Stimulated activated memory B cell treated with anti-CD40 and anti-IgM and Interleukin-4, amounts not matched to agents 10 μg/mL and 1 μg/mL and 100 μg/mL, for 72 hours (primary cell): ENCODE measurements at places on chromosomes 4 and X.
A peak's percentile ranks its signal among the peaks of the same experiment; 100 is the strongest.

- ATAC-seq, result no peak
Observed at GRCh38 chr4:39497909-39498726, 29.1 kb downstream of the UGDH start.

GRCh38 chr4:150259861-150260567 is 181.8 kb downstream of the DCLK2 start:
- ATAC-seq, result no peak

DNA sequence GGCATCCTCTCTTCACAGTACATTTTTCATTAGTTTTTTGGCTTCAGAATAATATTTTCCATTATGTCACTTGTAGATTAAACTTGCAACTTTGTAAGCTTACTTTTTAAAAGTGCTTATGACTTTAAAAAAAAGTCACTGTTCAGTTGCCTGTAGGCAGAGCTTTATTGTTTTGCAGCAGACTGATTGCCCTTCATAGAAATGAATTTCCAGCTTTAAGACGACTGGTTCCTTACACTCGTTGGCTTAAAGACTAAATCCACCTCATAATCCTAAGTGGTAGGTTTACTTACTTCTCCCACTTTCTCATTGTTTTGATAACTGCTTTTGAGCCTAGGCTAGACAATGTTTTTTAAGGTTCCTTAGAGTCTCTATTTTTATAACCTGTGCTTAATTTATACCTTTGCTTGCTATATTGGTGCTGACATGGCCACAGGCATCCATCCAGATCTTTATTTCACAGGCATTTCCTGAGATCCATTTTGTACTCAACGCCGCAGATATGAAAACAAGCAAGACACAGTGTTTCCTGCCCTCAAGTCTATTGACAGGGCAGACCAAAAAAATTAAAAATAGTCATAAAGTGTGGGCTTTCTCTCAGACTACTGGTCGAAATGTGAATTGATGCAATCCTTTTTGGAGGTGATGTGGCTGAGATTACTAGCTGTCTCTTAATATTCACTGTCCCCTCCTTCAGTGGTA is 12.6 kb upstream of the IL13RA2 start:
- no peak for ATAC-seq

DNA sequence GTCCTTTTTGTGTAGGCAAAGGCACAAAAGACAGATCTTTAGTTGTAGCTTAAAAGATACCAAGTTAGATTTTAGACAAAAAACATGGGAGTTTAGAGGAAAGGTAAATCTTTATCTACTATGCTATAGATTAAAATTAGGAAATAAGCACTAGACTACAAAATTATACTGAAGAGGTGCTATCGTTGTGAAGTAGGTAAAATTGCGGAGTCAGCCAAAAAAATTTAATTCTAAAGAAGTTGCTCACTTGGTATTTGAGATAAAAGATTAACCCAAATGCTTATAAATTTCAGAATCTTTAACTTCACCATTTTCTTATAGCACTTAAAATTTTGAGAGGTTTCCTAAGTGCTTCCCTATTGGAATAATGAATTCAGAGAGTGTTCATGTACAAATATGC is 604.1 kb downstream of the GRXCR1 start:
- ATAC-seq, result no peak

- ATAC-seq, result no peak
Observed at GRCh38 chr4:8840006-8840793, 31.4 kb downstream of the HMX1 start.

DNA sequence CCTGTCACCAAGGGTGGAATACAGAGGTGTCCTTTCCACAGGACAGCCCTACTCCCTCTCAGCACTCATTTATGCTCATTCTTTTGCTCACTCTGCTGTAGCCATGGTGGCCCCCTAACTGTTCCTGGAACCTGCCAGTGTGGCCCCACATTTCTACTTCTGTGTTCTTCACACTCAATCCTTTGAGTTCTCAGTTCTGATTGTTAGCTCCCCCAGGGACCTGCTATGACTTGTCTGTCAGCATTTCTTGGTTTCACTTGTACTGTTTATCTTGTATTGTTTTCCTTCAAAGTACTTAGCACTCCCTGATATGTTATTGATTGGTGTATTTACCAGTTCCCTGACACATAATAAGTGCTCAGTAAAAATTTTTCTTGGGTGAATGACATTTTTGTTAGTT is 14.9 kb downstream of the VBP1 start:
- peak; percentile 75 for ATAC-seq

DNA sequence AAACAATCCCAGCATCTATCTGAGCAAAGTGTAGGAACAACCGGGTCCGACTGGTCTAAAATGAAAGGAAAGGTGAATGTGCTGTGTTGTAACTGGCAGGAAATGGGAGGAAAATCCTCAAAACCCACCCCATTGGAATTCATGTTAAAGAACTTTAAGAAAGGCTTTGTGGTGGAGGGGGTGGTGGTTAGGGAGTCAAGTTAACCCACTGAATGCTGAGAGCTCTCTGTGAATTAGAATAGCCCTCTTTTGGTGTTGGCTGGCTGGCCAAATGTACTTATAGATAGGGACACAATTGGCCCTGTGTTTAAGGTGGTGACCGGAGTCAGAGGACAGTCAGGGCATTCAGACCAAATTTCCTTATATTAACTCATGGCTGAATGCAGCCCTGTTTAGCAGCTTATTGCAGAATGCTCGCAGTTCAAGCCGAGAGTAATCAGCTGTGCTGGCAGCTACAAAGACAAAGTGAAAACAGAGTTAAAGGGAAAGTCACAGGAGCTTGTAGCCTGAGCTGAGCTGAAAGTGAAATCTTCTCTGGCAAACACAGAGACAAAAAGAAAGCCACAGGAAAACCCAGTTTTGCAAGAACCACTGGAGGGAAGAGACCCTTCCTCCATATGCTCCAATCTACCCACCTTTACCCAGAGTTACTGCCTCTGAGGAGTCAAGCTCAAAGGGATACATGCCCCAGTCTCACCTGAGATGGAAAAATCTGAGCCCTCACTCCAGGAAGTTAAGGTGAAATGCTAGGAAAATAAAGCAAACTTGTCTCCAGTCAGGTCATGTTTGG is 38.5 kb upstream of the UGT2B7 start:
- ATAC-seq, result no peak

- ATAC-seq, result peak; percentile 45
Observed at GRCh38 chr4:52659722-52660261, 691 bp upstream of the USP46 start.

- ATAC-seq, result no peak
Observed at GRCh38 chr4:150316332-150317205, 238.3 kb downstream of the DCLK2 start.

DNA sequence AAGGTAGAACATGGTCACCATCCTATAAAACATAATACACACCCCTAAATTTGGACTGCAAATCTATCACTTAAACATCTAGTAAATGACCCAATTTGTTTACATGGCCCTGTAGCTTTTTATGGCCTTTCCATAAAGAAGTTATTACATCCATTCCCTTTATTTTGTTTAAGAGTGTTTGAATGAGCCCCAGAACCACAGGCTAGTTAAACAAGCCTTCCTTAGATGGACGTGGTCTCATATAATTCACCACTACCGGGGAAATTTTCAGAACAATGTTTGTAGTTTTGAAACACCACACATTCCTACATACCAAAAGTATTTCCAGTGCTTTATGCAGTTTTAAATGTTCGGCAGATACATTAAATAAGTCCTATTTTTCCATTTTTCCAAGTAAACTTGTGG is 12.3 kb downstream of the PDGFC start:
- ATAC-seq, result no peak

DNA sequence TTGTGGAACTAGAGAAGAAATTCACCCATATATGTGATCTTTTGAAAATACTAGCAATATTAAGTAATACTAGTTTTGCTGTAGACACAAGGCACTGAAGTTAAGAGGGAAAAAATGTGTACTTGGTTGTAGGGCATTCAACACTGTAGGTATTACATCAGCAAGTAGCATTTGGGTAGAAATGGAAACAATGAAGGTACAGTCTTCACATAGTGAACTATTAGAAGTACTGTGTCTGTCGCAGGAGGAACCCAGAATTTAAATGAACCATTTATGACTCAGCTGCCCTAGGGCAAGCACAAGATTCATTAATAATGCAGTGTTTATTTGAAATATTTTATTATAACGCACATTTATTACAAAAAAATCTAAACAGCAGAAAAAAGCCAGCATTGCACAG is 572.7 kb upstream of the TENM3 start:
- ATAC-seq, result no peak

DNA sequence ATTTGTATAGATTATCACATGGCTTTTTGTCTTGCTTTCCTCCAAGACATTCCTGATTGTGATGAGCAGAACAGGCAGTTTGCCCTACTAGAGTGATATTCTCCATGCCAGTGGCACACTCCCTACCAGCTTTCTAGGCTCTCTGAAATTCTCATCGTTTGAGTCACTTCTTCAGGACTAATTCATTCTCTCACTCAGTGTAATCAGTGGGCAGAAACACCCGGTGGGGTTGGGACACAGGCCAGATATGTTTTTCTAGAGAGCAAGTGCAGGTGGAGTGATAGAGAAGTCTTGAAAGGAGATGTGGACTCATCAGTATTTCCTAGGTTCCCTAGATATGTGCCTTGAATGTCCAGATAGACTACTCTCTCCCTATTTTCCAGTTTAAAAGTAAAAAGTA is 13.1 kb downstream of the RAB33A start:
- ATAC-seq, result no peak

DNA sequence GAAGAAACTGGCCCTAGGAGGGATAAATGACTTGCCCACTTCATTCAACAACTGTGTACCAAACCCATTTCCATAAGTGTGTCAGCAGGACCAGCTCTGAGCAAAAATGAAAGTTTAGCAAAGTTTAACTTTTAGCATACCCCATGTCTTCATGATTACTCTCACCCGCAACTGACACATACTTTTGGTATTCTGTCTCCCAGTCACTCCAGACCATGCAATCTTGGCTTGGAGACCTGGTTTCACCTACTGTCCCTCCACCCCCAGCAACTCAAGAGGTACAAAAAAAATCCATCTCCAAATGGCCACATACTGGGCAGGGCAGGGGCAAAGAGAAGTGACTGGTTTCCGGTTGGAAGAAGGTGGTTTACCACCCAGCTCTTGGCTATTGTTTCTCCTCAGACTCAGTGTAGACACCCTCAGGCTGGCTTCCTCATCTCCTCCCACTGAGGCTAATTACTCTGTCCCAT is 79.8 kb downstream of the RLIM start:
- ATAC-seq, result peak; percentile 34

- no peak for ATAC-seq
Observed at GRCh38 chr4:15254236-15254880, 173.5 kb upstream of the C1QTNF7 start.

DNA sequence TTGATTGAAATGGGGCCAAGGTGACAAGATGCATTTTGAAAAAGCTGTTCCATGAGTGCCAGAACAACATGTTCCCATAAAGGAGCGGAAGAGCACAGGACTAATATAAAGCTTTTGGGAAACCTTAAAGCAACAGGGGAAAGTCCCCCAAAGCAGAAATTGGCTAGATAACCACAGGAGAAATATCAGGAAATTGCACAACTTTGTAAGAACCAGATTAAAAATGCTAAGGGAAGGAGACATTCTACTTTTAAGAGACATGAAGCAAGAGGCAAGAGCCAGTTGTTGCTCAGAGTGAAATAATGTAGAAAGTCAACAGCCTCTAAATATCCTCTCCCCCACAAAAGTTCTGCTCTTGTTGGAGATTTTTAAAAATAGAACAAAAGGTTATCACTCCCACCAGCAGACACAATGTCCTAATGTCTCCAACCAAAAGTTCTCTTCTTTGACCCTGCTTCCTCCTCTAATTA is 85.2 kb upstream of the LNX1 start:
- no peak for ATAC-seq

- no peak for ATAC-seq
Observed at GRCh38 chr4:7291372-7292114, 99.2 kb downstream of the SORCS2 start.

DNA sequence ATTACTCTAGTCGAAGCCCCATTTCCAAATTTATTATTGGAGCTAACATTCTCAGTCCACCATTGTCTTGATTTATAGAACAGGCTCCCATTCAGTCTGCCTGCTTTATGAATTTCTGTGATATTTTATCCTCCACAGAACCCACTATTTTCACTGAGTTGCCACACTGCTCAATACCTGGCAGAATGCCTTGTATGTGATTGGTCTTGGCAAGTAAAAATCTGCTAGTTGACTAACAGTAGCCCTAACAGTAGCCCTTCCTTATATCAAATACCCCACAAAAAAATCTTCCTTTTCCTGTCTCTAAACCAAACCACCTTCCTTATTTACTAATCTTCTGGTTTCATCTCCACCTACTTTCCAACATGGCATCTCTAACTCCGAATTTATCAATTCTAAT is 82.6 kb downstream of the CHM start:
- no peak for ATAC-seq

DNA sequence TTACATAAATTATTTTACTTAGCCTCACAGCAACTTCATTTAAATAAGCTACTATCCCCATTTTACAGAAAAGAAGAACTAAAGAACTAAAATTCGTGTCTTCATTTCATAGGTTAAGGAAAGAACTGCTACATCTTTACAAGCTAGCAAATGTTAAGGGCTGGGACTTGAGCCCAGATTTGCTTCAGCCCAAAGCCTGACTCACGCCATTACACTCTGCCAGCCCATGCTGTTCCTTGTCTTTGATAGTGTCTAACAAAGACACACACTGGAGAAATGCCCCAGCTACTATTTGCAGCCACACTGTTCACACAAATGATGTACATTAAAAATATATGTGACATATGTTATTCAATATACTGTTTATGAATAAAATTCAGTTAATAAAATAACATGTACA is 29.0 kb upstream of the ERVMER34-1 start:
- no peak for ATAC-seq

DNA sequence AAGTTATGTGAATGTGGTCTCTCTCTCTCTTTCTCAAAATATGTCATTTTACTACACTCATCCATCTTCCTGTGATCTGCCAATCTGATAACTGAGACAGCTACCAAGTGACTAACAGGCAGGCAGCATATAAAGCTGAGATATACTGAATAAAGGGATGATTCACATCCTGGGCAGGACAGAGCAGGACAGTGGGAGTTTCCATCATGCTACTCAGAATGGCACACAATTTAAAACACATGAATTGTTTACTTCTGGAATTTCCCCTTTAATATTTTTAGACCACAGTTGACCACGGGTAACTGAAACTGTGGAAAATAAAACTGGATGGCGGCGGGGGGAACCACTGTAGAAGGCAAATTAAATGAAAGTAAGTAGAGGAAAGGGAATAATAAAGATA is 58.6 kb upstream of the DCTD start:
- peak; percentile 60 for ATAC-seq

GRCh38 chr4:39476187-39476895 is 17.5 kb downstream of the LIAS start:
- no peak for ATAC-seq

DNA sequence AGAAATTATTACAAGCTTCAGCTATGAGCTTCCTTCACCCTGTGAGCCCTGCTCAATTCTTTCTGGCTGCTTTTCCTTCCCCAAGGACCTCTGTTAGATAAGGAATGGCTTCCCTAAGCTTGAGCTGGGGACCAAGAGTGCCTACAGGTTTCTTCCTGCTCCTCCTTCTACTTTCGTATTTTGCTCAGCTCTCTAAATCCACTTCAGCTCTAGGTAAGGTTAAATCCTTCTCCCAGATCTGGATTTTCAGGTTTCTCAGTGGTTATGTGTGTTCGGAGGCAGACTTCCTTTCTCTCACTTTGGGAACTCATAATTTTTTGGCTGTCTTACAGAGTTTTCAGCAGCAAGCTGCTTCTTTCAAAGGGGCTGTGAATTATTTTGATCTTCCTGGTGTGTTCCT is 21.9 kb upstream of the ZDHHC15 start:
- ATAC-seq, result no peak
